NCI-H460 (cell line): ENCODE measurements at places on chromosomes 11 and 22. TPM values are rescaled to one million over a fixed set of nuclear protein-coding genes. Genes with fewer than 3 reads are reported as not detected.

CYP2D6 gene
- 0.17 and 0.59 TPM in 2 replicates for total RNA-seq

HPS5 gene
- total RNA-seq: 23.8 and 25.9 TPM in 2 replicates

GAS2 gene
- 0.77 and 1.2 TPM in 2 replicates for total RNA-seq

TSPAN32 gene
- total RNA-seq: not detected in 2 replicates

ZNRD2 gene
- 14.9 and 20.6 TPM in 2 replicates for total RNA-seq

CRACR2B gene
- 5.0 and 5.5 TPM in 2 replicates for total RNA-seq

CDCA5 gene
- 20.3 and 25.2 TPM in 2 replicates for total RNA-seq

ART5 gene
- not detected in 2 replicates for total RNA-seq

DNA sequence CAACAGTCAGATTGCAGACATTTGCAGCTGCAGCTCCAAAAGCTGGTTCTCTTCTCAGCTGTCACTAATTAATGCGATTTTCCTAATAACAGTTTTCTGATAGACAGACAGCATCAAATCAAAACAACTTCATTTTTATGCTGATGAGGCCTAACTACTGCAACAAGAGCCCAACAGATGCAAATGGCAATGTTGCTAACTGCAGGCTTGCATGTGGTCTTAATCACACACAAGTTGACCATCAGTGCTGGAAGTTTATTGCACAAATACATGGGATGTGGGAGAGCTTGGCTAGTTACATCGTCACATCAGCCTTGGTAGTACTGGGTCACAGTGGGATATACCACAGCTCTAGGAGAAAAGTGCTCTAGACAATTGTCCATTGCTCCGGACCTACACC is 99.2 kb downstream of the SPON1 start:
- no peak for DNase-seq

DNA sequence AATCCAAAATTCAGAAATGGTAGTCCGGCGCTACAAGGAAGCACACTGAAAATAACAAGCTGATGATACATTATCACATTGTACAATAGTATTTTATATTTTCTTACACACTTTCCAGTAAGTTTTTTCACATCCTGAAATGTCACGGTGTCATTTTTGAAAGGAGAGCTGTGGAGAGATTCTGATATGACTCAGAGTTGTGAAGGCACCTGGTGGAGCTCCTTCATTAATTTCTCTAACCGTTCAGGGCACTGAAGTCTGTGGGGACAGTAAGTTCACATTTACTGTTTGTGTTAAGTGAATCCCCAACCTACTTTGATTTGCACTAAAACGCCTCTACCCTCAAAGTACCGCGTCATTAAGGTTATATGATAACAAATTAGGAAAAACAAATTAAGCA is 13.3 kb downstream of the LDHAL6A start:
- no peak for DNase-seq

DNA sequence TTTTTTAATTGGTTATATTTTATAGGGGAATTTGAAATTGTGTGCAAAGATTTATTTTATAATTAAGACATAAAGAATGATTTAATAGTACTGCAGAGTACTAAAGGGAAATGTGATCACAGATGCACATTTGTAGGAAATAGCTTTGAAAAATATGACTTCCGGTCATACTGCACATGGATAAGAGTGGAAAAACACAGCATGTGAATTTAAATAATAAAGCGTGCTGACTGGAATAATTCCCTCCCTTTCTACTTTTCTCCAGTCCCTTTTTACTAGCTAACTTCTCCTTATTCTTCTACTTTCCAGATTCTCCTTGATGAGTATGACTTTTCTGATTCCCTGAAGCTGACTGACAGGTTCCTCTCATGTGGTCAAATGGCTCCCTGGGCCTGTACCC is 238.4 kb upstream of the CTSC start:
- DNase-seq: no peak

- DNase-seq: no peak
These were observed 3.5 kb downstream of the ZDHHC24 start for GRCh38 chr11:66542362-66542761.

- no peak for DNase-seq
These were observed 135.0 kb downstream of the CRYBB2 start for GRCh38 chr22:25354456-25354855.

GRCh38 chr22:36979016-36979910 is 40.0 kb downstream of the TST start:
- DNase-seq: no peak

DNA sequence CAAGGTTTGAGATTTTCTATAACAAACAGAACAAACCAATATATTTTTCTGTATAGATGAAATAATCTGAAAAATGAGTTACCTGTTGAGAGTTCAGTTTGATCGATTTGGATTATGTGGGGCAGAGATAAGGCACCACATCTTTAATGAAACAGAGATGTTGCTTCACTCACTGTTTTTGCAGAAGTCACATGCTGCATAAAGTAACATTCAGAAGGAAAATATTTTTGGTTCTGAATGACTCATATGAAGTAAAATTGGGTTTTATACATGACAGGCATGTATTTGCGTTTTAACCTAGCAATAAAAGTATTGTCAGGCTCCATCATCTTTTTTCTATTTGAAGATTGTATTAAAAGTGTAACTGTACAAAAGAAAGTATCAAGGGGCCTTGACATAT is 77.8 kb downstream of the BBOX1 start:
- no peak for DNase-seq

- peak; percentile 47 for DNase-seq
These were observed 5.6 kb downstream of the DDB2 start for GRCh38 chr11:47220401-47220821.

DNA sequence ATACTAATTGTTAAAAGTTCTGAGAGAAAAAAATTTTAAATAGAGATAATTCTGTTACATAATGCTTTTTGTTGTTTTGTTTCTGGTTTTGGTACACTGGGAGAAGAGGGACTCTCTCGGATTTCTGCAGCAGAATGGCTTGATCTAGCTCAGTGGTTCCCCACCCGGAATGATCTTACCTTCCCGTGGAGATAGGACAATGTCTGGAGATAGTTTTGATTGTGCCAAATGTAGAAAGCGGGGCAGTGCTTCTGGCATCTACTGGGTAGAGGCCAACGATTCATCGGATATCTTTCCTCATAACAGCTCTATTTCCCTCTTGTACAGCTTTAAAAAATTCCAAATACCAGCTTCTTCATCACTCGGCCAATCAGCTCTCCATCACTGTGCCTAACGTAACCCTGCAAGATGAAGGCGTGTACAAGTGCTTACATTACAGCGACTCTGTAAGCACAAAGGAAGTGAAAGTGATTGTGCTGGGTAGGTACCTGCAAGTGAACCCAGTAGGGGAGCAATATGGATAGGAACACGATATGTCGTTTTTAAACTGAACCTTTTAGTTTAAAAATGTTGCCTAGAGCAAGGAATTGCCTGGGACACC is 13.2 kb downstream of the CRTAM start:
- no peak for DNase-seq

- no peak for DNase-seq
These were observed 29.0 kb downstream of the P4HA3 start for GRCh38 chr11:74282421-74282820.

- DNase-seq: no peak
These were observed 96.0 kb downstream of the ETS1 start for GRCh38 chr11:128491195-128491936.

GRCh38 chr11:39374963-39375698 is 2084.3 kb downstream of the LRRC4C start:
- DNase-seq: peak; percentile 1

- DNase-seq: no peak
These were observed 90.0 kb downstream of the AMOTL1 start for GRCh38 chr11:94858012-94858705.

DNA sequence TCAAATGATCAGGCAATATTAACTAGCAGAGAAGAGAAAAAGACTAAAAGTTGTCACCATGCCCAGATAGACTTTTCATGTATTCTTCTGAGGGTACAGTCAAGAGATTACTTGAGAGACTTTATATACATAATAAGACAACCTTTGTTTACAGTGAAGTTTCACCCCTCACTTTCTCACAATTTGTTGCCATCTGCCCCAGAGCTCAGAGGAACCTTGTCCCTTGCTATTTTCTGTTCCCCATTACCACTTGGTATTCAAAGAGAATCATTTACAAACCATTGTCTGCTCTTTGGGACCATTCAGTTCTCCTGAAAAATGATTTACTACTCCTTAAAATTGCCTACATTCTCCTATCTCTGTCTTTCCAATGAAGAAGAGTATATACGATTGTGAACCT is 544.6 kb downstream of the CNTN5 start:
- DNase-seq: no peak

DNA sequence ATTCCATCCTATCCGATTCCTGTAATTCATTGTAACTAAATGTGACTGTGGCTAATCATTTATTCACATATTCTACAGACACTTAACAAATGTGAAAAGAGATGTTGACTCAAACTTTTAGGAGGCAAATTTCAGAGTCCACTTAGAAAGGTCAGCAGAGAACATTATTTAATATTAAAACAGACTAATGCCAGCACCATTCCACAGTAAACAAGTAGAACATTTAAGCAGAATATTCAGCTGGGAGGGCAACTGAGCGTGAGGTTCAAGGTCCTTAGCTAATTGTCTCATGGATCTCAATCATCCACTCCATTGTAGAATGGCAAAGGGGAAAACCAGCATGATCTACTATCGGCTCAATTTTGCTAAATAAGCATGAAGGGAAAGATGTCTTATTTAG is 5.1 kb upstream of the SLC5A12 start:
- no peak for DNase-seq

DNA sequence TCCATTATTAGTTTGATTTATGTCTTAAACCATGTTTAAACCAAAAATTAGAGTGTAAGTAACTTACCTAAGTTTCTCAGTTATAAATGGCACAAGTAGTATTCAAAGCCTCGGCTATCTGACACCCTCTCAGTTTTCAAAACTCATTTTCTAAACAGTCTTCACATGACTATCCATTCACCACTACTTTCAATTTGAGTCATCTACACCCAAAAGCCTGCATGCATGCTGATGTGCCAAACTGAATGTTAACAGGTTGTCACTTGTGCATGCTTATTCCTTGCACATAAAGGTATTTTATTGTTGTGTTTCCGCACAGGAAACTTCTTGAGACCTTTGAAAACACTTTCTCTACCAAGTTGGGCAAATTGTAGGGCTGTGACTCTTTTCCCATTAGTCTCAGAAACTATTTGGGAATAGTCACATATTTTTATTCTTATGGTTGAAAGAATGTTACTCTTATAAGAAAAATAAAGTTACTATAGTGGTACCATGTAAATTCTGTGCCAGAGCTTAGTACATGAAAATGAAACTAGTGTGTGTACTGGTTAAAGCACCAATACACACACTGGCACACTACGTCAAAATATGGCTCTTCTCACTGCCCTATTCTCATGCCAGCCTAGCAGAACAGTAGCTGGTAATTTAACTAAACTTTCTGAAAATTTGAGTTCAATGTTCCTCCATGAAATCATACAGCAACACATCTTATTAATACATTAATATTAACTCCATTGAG is 2.2 kb upstream of the OR51E2 start:
- DNase-seq: no peak

DNA sequence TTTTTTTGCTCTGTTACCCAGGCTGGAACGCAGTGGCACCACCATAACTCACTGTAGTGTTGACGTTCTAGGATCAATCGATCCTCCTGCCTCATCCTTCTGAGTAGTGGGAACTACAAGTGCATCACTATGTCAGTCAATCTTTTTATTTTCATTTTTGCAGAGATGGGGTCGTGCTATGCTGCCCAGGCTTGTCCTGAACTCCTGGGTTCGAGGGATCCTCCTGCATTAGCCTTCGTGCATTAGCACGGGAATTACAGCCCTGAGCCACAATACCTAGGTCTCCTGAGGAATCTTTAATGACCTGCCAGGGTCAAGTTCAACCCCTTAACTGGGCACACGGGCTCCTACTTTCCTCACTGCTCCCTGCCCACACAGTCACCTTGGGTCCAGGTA is 4.4 kb downstream of the APOL3 start:
- no peak for DNase-seq

- DNase-seq: no peak
These were observed 56.3 kb downstream of the KREMEN1 start for GRCh38 chr22:29128891-29129807.
